Astrocyte of the spinal cord (primary cell): ENCODE measurements at places on chromosomes 4 and X.
A peak's percentile ranks its signal among the peaks of the same experiment; 100 is the strongest.

DNA sequence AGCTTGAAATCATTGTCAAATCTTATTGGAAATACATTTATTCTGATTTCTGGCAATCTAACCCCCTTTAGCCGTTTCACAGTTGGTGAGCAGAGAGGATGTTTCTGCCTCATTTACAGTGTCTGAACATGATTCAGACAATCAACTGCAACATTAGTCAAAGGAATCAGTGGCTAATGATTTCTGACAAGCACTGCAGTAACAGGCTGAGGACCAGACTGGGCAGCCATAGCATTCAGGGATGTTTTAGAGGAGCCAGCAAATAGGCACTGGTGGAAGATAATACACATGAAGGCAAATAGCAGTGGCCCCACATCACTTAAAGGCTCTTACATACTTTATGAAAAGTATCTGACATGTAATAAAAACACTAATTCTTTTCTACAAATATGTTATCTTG is 102.8 kb downstream of the TTC29 start:
- DNase-seq = no peak

GRCh38 chr4:55561889-55562288 is 15.2 kb upstream of the CLOCK start:
- no peak for DNase-seq

- peak; percentile 75 for DNase-seq
Measured at GRCh38 chrX:44873415-44874276, 658 bp downstream of the KDM6A start.

- no peak for DNase-seq
Measured at GRCh38 chr4:185909972-185910371, 98.0 kb upstream of the SORBS2 start.

DNA sequence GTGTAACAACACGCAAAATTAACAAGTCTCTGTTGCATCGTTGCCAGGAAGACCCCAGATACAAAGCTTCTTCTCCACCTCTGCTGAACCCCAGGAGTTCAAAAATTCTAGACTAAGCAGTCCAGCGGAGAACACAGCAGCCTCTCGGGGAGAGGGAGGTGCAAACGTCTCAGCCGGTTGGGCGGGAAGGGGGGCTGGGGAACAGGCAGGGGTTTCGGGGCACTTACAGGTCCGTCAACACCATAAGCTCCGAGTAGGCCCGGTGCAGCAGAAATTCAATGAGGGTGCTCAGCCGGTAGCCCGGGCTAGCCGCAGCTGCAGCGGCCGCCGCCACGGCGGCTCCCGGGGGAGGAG is 394 bp downstream of the MED14 start:
- peak; percentile 22 for DNase-seq

GRCh38 chr4:153611679-153612078 is 72.4 kb upstream of the TLR2 start:
- DNase-seq = peak; percentile 28

GRCh38 chr4:17066972-17067371 is 168.5 kb upstream of the LDB2 start:
- DNase-seq = peak; percentile 86

GRCh38 chr4:124322234-124323065 is 390.1 kb downstream of the ANKRD50 start:
- peak; percentile 66 for DNase-seq

DNA sequence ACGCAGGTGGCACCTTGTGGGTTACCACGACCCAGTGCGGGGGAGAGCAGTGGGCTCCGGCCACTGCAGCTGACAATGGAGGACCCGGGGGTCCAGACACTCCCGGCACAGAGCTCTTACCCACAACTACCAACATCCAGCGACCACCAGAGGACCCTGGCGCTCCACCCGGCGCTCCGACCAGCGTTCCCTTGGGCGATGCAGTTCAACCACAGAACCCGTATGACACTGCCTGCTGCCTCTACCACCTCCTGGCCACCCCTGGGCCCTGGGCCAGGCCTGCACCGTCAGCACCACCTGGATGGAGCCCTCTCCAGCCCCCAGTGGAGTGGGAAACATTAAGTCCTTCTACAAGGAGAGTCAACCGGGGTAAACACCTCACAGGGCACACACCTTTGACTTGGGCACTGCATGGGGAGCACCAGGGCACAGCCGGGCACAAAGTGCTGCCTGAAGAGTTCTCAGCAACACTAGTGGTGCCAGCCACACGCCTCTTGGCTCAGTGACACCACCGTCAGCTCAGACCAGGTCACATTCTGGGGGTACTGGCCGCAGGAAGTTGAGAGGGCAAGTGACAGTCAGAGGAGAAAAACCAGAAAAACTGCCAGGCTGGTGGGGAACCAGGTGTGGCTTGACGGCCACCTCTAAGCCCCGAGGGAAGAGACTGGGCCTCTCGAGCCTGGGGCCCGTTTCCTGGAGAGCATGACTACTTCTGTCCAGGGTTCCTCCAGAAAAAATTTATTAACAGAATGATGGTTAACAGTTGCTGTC is 2.6 kb downstream of the CTBP1 start:
- no peak for DNase-seq

- no peak for DNase-seq
Measured at GRCh38 chr4:16079046-16079445, 4.8 kb downstream of the PROM1 start.

GRCh38 chr4:41748074-41748570 is 403 bp downstream of the PHOX2B start:
- no peak for DNase-seq

DNA sequence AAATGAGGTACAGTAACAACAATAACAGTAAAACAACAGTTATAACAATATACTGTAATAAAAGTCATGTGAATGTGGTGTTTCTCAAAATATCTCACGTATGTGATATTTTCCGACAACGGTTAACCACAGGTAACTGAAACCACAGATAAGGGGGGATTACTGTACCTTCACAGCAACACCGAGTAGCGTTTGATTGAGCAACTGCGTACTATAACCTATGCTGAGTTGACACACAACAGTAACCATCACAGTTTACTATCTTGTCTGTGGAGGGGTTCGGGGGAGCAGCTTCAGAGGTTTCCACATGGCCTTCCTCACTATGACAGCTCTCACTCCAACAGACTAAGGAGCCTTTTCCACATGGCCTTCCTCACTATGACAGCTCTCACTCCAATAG is 13.4 kb downstream of the RBMX2 start:
- DNase-seq = no peak

GRCh38 chrX:107750263-107750662 is 25.3 kb downstream of the TSC22D3 start:
- no peak for DNase-seq

- no peak for DNase-seq
Measured at GRCh38 chr4:19913650-19914049, 338.1 kb upstream of the SLIT2 start.

GRCh38 chr4:37597034-37597433 is 89.1 kb downstream of the RELL1 start:
- no peak for DNase-seq

DNA sequence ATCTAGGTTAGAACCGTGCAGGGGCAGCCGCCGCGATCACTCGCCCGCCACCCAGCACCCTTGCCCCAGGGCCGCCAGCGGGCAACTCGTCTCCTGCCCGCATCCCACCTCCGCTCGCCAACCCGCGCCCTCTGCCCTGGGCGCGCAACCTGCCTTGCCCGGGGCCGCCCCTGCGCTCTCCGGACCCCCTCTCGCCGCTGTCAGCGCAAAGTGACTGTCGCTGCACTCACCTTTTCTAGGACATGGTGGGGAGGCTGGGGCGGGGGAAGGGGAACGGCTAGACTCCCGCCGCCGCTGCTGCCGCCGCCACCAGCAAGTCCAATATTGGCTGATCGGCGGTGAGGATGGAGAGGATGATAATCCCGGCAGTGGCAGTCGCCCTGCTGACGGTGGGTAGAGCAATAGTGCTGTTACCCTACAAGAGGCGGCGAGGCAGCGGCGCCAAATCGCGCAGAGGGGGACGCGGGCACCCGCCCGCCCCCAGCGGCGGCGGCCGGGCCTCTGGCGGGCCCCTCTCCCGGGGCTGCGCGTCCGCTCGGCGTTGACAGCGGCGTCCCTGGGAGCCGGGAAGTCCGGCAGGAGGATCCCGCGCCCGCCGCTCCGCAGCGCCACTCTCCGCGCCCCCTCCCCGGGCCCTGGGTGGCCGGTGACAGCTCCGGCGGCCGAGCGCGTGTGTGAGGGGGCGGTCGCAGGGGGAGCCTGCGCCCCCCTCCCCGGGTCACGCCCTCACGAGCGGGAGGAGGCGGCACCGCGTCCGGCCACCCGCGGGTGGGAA is 2.3 kb upstream of the NR3C2 start:
- no peak for DNase-seq

DNA sequence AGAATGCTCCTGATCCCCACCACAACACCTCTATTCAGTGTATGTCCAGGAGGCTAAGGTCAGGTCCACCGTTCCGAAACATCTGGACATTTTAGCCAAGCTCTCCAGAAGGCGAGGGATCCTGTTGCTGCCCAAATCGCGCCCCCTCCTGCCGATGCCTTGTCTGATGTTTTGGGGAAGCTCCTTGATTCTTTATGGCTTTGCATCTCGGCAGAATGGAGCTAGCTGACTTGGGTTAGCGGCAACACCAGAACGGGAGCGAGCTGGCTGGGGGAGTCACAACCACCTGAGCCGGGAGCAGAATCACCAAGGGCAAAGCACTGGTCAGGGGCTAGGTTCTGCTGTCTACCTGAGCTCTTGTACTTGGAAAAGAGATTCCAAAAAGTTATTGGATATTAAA is 6.6 kb upstream of the POU3F4 start:
- no peak for DNase-seq

- DNase-seq = no peak
Measured at GRCh38 chr4:18052158-18052557, 30.6 kb upstream of the LCORL start.

DNA sequence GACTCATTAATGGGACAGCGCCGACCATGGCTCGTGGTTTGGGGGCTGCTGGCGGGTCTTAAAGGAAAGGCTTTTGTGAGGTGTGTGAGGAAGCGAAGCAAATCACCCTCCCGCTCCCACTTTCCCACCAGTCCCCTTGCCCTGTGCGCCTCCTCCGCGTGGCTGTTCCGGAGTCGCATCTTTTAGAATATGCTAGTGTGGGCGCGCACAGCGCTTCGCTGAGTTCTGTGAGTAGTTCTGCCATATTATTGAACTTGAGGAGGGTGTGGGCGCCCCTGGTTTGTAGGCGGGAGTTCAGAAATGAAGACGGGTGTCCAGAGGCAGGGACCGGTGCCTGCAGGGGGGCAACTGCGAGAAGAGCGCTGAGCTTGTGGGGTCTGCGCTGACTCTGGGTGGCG is 49.1 kb downstream of the ZNF141 start:
- no peak for DNase-seq

- DNase-seq = peak; percentile 89
Measured at GRCh38 chrX:107654872-107655761, 26.8 kb downstream of the PRPS1 start.

DNA sequence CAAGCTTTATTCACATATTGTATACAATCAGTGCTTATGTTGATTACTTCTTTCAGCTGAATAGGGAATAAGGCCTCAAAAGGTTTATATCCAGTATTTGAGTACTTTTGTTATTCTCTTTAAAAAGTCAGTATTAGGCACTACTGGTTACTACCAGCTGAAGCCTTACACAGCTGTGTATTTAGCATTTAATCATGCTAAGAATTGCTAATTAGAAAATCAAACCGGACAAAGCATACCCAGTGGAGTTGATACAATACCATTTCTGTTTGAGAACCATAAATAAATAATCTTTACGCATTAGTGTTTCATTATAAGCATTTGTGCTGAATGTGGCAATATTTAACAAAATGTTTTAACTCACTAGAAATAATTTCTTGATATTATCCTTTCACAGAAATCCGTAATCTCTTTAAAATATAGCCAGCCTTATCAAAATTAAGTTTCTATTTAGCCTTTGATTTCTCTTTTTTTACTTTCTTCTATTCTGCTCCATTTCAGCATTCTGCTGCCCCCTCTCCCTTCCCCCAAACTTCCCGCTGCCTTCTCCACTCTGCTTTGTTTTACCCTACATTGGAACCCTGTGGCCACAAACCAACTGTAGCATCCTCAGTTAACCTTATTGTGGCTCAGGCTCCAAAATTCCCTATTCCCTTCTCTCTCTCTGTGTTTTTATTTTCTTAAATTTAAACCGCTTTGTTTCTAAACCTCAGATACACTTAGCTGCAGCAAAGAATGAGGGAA is 37.8 kb downstream of the UGT8 start:
- DNase-seq = no peak

GRCh38 chr4:77014256-77014655 is 61.5 kb downstream of the CCNI start:
- DNase-seq = no peak

DNA sequence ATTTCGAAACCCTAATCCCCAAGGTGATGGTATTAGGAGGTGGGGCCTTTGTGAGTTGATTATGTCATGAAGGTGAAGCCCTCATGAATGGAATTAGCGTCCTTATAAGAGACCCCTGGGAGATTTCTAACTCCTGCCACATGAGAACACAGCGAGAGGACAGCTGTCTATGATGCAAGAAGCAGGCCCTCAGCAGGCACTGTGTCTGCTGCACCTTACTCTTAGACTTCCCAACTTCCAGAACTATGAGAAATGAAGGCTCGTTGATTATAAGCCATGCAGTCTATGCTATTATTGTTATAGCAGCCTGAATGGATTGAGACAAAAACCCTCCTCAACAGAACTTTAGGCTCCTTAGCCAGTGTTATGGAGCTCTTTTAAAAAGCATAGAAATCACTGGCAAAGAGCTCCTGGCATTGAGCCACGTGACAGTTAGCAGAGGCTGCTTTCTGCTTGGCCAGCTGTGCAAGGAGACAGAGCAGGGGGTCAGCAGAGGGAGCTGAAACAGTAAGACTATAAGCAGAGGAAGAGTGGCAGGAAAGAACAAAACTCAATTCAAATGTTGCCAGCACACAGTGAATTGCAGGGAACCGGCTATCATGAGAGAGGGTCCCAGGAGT is 219.2 kb upstream of the FAT1 start:
- peak; percentile 68 for DNase-seq

DNA sequence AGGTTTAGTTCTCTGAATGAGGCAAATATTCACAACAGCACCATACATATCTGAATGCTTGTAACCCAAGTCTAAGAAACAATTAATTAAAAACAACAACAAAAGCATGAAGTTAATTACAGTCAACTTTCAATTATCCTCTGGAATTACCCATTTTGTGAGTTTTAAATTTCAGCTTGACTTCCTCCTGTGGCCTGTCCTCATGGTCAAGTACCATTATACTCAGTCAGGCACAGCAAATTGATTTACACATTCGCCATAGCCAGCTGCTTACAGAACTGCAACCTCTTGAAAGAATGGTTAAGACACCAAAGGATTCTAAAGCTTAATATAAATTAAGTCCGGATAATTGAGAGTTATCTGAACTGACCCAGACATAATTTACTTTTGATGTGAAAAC is 306.5 kb downstream of the CAMK2D start:
- DNase-seq = no peak

GRCh38 chr4:152095701-152096070 is 334.9 kb upstream of the GATB start:
- no peak for DNase-seq

DNA sequence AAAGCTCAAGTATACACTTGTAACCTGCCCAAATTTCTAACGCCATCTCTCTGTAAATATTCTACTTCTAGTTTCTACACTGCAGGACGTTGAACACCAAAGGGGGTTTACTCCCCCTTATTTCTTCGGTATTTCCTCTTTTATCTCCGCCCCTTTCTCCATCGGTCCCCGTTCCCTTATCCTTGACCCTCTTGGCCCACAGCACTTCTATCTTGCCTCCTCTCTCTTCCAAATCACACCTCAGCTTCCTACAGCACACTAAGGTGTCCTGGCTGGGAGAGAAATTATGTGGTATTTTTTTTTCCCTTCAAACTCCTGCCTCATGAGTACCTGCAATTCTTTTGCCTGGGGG is 715 bp downstream of the ZMAT1 start:
- DNase-seq = no peak
